Mammary epithelial cell (primary cell): ENCODE measurements at places on chromosomes 1 and 21.

DNA sequence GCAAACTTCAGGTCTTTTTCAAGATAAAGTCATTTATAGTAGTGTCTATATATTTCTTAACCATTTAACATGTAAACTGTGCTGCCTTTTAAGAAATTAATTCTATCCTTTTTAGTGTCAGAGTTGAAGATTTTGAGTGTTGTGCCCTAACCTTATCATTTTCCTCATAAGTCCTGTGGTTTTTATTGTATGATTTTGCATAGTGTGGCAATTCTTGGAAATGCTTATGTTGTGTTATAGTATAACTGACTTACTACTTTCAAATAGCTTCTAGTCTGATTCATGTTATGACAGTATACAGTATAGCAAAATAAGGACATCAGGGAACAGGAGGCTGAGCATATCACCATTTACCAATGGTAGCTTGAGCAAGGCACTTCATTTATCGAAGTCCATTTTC lies 99.1 kb downstream of the PTBP2 start:
- DNase-seq: no peak

GRCh38 chr1:5053744-5054143 lies 399.3 kb downstream of the AJAP1 start:
- no peak for DNase-seq

DNA sequence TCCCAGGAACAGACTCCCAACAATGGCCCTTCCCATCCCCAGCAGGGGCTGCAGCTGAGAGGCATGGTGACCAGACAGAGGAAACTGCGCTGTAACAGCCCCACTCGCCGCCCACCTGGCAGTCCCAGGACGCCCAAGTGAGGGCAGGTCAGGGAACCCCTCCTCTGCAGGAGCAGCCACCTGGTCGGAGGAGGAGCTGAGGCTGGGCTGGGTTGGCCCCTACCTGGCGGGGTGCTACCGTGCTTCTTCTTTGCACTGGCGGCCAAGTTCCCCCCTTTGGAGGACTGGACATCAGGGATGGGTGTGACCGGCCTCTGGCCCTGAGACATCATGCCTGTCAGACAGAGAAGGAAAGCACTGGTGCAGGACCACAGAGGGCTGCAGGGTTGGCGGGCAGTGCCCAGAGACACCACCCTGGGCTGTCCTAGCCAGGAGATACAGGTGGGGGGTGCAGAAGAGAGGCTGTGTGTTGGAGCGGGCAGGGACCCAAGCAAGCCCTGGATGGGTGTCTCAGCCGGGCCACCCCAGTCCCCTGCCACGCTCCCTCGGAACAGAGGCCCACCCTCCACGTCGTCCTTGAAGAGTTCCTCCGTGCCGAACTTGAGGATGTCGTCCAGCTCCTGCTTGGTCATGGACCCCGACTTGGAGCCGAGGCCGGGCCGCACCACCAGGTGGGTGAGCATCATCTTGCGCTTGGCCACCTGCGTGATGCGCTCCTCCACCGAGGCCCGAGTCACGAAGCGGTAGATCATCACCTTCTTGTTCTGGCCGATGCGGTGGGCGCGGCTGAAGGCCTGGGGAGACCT lies 51.6 kb downstream of the CHD5 start:
- no peak for DNase-seq

- DNase-seq: peak; percentile 73
Measured at GRCh38 chr1:204426035-204426436, 14.4 kb upstream of the PPP1R15B start.

GRCh38 chr1:211479624-211480023 lies 12.3 kb downstream of the RD3 start:
- DNase-seq: no peak

DNA sequence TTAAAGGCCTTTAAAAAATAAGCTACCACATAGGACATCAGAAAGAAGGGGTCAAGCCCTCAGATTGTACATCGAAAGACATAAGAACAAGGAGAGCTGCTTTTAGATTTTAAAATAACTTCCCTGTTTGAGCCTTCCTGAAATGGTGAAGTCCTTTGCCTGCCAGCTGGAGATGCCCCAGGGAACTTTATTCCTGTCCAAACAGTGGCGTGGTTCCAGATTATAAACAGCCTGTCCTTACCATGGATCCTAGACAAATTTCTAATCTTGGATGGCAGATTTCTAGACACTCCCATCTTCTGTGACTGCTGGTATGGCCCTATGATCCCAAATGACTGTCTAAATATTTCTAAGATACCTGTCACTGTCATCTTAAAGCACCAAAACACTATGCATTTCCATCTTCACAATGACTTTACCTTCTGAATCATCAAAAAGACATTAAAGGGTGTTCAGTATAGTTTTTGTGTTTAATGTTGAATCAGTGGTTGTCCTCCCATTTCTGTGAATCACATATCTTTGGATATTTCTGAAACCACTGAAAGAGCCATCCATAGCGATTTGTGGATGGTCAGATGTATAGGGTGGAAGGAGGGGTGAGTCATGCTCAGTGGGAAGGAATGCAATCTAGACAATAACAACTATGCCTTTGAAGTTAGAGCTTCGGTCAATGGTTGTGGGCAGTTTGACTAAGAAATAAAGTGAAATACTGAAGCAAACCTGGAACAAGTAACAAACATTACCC lies 23.2 kb downstream of the ILDR2 start:
- peak; percentile 79 for DNase-seq

DNA sequence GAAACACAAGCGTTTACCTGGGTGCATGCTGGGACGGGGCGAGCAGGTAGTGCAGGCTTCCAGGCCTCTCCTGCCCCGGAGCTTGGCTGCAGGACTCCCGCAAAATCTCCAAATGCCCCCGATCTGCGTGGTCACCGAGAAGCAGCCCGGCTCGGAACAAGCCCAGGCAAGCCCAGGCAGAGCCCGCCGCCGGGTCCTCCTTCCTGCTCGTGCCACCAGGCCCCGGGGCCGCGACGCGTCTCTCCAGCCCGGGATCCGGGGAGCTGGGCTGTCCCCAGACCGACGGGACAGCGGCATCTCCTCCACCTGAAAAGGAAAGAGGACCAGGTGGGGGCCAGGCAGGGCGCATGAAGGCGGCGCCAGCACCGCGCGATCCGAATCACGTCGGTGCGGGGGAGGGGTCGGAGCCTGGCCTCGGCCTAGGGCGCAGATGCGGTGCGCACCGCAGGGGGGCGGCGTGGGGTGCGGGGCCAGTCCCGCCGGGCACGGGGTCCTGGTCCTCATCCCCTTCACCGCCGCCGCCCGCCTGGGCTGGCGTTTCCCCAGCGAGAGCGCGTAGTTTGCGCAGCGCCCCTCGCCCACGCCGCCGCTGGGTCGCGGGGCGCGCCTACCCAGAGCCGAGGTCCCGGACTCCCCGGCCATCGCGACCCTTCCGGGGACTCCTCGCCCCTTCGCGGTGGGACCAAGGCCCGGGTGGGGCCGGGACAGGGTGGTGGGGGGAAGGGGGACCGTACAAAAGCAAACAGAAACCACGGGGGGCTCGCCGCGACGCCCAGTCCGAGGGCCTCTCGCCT lies 52.4 kb upstream of the H6PD start:
- peak; percentile 73 for DNase-seq

- DNase-seq: no peak
Measured at GRCh38 chr1:245512980-245513578, 358.3 kb downstream of the KIF26B start.

- DNase-seq: peak; percentile 91
Measured at GRCh38 chr1:6220236-6220635, 14.3 kb downstream of the RNF207 start.

DNA sequence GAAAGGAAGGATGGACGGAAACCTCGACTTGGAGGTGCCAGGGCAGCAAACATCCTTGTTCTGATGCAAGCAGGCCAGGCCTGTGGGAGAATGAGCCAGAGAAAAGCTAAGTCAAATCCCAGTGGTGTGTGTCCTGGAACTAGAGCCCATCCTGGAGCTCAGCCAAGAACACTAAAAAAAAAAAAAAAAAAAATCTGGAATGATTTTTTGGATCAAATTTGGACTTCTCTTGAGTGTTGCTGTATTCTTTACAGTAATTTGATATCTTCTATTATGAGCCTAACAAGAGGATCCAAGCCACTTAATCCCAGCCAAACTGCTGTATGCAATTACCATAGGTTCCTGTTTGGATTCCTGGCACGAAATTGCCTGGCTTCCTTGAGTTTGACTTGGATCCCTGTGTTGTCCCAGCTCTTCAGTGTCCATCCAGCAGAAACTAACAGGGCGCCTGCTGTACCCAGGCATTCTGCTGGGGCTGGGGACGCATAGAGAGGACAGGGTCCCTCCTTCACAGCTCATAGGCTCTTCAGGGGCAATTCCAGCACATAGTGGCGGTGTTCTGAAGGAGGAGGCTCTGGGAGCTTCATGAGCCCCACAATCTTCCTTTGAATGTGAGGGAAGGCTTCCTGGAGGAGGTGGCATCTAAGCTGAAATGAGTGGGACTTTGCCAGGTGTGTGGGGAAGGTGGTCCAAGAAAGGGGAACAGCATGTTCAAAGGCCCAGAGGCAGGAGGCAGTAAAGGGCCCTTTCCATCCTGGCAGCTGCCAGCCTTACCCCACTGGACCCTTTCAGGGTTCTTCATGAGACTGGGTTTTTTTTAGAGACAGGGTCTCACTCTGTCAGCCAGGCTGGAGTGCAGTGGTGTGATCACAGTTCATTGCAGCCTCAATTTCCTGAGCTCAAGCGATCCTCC lies 24.7 kb downstream of the EPHX1 start:
- no peak for DNase-seq

GRCh38 chr21:15014221-15014620 lies 50.6 kb downstream of the NRIP1 start:
- no peak for DNase-seq
